ENCODE measurements at places on chromosomes 16 and 17.

DNA sequence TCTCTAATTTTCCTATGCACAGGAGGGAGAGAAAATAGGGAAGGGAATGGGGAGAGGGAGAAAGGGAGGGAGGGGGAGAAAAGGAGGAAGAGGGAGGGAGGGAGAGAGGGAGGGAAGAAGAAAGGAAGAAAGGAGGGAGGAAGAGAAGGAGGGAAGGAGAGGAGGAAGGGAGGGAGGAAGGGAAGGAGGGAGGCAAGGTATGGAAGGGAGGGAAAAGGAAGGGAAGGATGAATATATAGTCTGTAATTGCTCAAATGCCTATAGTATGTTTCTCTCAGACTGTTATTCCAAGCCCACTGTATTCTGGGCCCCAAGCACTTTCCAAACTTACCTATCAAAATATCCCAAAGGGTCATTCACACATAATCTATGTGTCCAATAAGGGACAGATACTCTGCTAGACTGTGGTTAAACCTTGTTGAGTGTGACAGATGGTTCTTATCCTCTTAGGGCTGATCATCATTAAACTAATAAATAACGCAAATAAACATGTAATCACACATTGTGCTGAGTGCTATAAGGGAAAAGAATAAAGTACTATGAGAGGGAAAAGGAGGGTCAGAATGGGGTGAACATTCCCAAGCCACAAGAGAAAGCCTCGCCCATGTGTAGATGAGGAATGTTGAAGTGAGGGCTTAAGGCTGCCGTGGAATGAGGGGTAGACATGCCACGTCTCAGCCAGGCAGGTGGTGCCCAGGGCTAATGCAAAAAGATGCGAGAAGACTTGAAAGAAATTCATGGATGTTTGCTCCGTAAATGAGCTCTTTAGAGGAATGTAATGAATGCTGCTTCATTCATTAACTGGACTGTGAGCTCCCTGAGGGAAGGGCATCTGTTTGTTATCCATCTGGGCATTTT lies 30.6 kb downstream of the ASIC2 start:
- no peak for DNase-seq

DNA sequence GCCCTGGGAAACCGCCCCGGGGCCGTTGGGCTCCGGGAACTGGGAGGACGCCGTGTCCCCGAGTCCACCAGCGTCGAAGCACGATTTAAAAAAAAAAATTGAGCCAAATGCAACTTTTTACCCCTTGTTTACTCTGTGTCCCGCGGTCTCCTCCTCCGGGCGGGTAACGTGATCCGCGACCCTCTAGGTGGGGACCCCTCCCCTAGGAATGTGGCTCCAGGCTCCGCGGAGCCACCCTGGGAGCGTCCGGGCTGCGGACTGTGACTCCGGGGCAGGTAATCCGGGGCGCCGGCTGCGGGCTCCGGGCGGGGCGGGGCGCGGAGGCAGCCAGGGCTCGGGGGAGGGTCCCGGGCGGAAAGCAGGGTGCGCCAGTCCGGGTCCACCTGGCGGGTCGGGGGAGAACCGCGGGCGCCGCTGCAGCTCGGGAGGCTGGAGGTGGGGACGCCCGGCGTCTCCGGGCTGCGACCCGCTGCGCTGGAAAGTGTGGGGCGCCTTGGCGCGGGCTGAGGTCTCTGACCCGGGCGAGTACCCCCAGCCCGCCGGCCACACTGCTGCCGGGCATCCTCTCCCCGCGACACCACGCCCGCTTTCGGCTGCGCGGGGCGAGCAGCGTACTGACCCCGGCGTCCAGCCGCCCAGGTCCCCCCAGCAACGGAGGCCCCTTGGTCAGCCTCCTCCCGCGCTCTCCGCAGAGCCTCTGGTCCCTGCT lies 852 bp upstream of the HELZ start:
- DNase-seq: peak; percentile 55

- peak; percentile 31 for DNase-seq
Observed at GRCh38 chr17:17119533-17119932, 77.3 kb downstream of the MPRIP start.

DNA sequence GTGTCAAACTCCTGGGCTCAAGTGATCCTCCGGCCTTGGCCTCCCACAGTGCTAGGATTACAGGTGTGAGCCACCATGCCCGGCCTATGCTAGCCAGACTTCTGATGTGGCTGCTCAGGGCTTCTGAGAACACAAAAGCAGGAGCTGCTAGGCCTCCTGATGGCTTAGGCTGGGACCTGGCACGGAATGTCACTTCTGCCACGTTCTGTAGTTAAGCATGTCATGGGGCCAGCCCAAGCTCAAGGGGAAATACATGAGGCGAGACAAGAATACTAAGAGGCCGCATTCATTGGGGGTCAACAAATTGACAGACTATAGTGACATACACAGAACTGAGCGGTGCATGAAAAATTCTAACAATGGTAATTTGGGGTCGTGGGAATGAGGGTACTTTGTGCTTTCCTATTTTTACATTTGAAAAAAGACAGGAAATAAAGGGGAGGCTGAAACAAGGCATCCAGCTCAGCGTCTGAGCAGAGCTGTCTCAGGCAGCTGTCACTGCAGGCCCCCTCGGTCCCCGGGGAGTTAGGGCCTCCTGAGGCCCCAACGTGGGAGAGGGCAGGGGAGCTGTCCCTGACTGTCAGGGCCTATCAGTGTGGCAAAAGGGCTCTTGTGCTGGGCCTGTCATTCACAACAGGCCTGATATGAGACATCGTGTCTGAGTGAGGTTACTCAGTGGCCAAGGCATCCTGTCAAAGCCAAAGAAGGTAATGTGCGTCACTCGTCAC lies 26.4 kb downstream of the CFAP20 start:
- no peak for DNase-seq

GRCh38 chr17:63405741-63406261 lies 40.3 kb downstream of the CYB561 start:
- no peak for DNase-seq

DNA sequence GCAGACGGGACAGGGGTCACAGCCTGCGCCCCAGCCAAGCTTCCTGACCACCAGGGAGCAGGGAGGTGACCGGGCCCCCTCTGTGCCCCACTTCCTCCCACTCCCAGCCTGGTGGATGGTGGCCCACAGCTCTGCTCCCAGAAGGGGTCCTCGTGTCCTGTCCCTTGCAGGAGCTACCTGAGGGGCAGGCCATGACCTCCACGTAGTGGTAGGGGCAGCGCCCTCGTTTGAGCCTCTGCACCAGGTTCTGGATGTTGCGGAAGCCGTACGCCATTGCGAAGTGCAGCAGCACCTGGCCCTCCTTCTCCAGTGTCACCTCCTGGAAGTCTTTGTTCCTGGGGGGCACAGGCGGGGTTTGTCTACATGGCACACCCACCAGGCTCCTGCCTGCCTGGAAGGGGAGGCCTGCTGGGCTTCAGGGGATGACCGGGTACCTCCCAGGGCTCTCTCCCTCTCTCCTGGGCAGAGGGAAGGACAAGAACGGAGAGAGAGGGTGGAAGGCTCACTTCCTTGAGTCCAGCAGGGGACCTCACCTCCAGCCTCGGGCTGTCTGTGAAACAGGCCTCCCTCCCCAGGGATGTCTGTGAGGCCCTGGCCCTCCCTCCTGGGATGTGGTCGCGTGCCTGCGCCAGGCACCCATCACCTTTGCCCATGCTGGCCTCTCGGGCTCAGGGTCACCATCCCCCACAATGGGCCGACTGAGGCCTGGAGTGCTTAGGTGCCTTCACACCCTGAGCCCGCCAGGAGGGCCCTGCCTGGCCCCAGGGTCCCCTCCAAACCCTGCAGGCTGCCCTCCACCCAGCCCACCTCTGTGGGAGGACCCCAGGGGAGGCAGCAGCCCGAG lies 4.0 kb downstream of the HAGHL start:
- DNase-seq: no peak

GRCh38 chr17:50169121-50169764 lies 3.4 kb downstream of the SGCA start:
- DNase-seq: peak; percentile 84

DNA sequence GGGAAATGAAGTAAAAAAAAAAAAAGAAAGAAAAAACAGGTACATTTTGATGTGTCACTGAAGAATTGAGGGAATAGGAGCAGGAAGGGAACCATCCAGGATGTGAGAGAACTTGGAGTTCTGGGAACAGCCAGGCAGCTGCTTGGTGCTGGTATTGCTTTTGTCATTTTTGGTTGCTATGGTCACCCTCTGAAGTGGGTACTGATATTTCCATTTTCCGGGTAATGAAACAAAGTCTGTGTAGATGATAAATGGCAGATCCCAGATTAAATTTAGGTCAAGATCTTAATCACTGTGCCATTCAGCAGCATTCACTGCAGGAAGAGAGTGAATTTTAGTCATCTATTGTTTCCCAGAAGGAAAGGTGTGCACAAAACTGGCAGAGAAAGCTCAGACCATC lies 93.6 kb downstream of the ABCA8 start:
- no peak for DNase-seq

- no peak for DNase-seq
Observed at GRCh38 chr17:6574687-6575595, 18.6 kb upstream of the PITPNM3 start.

- DNase-seq: no peak
Observed at GRCh38 chr16:4098501-4098900, 17.7 kb downstream of the ADCY9 start.

DNA sequence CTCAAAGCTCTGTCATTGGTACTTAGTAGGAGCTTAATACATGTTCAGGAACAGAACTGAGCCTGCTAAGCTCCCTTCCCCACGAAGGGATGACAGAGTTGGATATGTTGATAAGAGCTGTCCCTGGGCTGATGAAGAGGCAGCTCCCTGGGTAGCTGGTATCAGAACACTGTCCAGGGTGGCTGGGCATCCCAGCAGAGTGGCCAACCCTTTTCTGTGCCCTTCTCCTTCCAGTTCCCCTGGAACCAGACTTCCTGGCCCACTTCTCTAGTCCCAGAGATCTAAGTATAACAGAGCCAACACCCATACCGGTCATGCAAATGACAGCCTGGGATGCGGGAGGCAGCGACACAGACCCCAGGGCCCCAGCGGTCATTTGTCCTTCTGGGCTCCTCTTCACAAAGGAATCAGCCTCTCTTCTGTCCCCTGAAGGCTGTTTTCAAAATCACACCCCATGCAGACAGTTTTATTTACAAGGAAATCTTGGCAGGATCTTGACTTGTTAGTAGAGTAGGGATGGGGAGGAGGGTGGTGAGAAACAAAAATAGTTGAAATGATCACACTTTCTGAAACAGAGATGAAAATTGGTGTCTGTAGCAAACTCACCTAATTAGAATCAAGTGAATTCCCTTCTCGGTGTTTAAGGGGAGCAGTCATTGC lies 1.4 kb upstream of the RHBDL3 start:
- no peak for DNase-seq

DNA sequence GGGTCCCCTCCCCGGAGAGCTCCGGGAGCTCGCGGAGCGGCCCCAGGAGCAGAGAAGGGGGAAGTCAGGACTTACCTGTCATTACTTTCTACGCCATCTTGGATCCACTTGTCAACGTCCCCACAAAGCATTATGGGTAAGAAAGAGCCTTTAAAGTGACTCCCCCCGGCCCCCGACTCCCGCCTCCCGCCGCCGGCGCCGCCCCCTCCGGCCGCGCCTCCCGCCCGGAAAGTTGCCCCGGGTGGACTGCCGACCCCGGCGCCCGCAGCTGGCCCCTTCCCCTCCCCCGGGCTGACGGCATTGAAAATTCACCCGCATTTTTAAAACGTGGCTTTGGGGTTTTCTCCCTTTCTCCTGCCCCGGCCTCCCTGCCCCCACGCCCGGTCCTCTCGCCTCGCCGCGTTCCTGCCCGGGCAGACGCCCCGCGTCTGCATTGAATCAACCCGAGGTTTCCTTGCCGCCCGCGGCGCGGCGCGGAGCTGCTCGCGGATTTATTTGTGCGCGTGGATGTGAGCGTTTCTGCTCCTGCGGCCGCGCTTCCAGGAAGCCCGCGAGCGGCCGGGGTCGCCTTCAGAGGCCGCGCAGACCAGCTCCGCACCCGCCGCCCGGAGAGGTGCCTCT lies at the start of gene HELZ:
Gene HELZ, minus strand, starts transcription at position 124 of the 621 bp plus-strand sequence. CDS start 26,392 bp downstream, outside the sequence.
- DNase-seq: peak; percentile 89

GRCh38 chr17:32609884-32610650 lies 123.3 kb downstream of the CDK5R1 start:
- no peak for DNase-seq

DNA sequence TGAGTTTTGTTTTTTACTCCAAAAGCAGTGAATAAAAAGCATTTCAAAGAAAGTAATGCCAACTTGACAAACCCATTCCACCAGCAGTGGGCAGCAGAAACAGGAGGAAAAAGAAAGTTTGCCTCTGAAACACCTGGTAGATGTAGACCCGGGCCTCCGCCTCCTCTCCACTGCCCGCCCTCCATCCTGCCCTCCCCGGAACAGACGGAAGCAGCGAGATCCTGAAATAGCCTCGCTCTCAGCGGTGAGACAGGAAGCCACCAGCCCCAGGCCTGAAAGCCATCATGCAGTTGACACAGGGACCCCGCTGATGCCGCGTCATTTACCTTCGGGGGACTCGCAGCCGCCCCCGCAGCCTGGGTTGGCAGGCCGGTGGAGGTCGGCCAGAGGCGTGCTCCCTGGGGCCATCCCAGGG lies 67.8 kb downstream of the C16orf78 start:
- DNase-seq: no peak

- no peak for DNase-seq
Observed at GRCh38 chr16:68275611-68276191, 11.4 kb downstream of the SLC7A6 start.

- no peak for DNase-seq
Observed at GRCh38 chr16:52384378-52384777, 162.6 kb downstream of the TOX3 start.

- no peak for DNase-seq
Observed at GRCh38 chr17:36778448-36778847, 158.8 kb upstream of the LHX1 start.

- no peak for DNase-seq
Observed at GRCh38 chr17:7840441-7840840, 6.4 kb downstream of the KDM6B start.

GRCh38 chr17:77502626-77503292 lies 362.0 kb downstream of the SEC14L1 start:
- no peak for DNase-seq

GRCh38 chr17:75565066-75565465 lies 22.5 kb upstream of the MYO15B start:
- DNase-seq: no peak

- DNase-seq: peak; percentile 43
Observed at GRCh38 chr17:7217113-7217987, 2.3 kb downstream of the DLG4 start.

DNA sequence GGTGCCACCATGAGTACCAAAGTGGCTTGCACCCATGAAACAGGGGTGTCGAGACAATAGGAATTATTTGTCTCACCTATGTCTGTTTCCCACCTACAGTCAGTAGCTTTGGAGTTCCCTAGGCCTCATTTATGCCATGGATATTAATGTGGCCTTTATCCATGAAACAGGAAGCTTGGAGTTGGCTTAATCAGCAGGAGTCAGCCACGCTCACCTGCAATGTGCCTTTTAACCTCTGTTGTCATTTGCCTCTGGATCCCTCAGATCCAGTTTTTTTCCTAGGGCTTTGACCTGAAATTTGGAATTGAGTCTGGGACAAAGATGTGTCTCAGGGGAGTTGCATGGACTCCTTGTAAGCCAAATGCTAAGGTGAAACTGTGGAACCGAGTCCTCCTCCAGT lies 44.4 kb downstream of the TAOK1 start:
- DNase-seq: no peak

- DNase-seq: no peak
Observed at GRCh38 chr16:69754143-69754468, 620 bp downstream of the NOB1 start.

GRCh38 chr17:36127911-36128310 lies 24.3 kb downstream of the CCL4 start:
- DNase-seq: no peak

Measured in T-helper 2 cell (primary cell).